ENCODE measurements at places on chromosomes 3 and 15.

DNA sequence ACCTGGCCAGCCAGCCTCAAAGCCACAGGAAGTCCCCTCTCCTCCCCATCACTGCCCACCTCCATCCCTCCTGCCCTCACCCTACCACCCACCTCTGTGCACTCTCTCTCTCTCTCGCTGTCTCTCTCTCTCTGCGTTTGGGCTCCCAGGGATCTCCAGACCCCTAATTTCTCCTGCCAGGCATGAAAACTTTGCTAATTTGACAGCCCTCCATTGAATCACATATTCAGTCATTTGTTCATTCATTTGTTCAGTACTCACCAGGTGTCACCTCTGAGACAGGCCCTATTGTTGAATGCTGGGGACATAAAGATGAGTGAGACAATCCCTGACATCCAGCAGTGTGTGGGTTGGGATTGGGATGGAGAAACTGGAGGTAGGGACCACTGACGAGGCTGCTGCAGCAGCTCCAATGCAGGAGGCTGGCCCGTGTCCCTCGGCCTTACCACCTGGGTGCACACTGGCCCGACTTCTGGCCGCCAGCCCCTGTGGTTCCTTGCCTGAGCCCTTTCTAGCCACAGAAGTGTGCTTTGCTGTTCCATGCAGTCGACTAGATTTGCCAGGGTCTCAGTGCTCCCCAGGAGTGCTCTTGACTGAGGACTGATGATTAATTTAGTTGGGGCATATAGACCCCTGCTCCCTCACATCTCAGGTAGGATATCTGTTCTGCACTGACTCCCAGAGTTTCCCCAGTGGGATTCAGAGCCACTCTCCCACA is 38.6 kb upstream of the TSEN2 start:
- DNase-seq = no peak

- DNase-seq = no peak
Observed at GRCh38 chr15:64152507-64153387, 1.2 kb downstream of the SNX22 start.

DNA sequence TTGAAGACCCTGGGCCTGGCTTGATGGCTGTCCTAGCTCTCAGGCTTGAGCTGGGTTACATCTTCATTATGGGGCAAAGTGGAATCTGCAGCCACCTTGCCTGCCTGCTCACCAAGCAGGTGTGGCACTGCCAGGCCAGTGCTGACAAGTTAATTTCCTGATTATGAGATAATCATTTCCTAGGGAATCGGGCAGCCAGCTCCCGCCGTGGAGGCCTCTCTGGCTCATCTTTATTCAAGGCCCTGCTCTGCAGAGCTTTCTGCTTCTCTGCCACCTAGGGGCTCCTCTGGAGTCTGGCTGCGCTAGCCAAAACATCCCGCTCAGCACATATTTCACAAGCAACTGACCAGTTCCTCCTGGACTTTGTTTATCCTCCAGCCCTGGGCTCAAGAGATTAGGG is 9.9 kb downstream of the LOXL1 start:
- no peak for DNase-seq

- DNase-seq = no peak
Observed at GRCh38 chr15:69145694-69146492, 14.5 kb upstream of the GLCE start.

DNA sequence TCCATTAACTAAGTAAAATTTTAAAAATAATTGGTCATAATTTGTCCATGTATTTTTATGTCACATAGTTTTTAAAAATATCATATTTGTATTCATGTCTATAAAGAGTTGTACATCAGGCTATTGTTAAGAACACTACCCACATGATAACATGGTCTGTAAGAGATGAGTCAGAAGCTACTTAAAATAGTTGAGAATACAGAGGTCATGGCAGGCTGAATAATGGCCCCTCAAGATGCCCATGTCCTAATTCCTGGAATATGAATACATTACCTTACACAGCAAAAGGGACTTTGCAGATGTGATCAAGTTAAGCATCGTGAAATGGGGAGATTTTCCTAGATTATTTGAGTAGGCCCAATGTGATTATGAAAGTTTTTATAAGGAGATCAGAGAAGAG is 782.9 kb upstream of the GOLIM4 start:
- no peak for DNase-seq

DNA sequence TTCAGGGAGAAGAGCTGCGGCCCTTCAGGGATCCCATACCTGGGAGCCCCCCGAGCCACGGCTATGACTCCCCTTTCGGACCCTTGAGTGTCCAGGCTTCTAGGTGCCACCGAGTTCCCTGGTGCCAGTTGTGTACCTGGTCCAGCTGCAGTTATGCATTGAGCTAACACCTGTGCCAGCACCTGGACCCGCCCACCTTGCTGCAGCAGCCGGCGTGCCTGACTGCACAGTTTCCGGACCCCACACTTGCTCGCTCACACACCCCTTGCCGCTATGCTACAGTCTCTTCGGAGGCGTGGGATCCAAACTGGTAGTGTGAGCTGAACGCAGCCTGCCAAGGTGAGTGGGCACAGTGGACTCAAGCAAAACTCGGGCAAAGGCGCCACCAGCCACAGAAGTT is 284.5 kb upstream of the ROBO1 start:
- no peak for DNase-seq

DNA sequence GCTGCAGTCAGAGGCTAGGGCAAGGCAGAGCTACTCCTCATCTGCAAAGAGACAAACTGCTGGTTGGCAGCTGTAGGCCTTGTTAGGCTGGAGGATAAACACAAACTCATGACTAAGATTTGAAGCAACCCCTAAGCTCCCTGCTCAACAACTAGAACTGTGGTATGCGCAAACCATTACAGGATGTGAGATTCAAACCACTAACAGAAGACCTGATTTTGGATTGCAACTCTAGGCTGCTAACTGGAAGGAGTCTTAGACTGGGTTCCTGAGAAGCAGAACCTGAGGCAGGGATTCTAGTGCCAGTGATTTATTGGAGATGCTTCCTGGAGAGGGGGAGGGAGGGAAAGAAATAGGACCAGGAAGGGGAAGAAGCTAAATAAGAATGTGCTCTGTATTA is 22.5 kb downstream of the CCR4 start:
- no peak for DNase-seq

- no peak for DNase-seq
Observed at GRCh38 chr15:50227076-50227475, 38.5 kb downstream of the HDC start.

All from activated T-cell treated with anti-CD3 and anti-CD28 coated beads for 48 hours (primary cell).